ENCODE measurements at places on chromosomes 3 and 15.

DNA sequence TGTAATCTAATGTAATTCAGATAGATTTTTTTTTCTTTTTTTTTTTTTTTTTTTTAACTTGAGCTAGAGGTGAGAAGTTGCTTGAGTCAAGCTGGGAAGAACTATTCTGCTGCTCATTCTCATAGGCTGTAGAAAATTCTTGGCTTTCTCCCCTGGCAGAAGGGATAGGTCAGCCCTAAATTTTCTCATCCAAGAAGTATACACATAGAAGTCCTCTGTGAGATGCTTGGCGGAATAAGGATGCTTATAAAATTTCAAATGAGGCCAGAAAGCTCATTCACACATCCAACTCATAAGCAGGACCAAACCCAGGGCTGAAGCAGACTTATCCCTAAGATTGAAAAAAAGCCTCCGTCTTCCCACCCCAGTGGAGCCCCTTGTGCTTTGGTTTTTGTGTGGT, 572.5 kb downstream of the SQOR start:
- no peak for DNase-seq

GRCh38 chr3:132344666-132345280, 27.6 kb downstream of the ACP3 start:
- no peak for DNase-seq

DNA sequence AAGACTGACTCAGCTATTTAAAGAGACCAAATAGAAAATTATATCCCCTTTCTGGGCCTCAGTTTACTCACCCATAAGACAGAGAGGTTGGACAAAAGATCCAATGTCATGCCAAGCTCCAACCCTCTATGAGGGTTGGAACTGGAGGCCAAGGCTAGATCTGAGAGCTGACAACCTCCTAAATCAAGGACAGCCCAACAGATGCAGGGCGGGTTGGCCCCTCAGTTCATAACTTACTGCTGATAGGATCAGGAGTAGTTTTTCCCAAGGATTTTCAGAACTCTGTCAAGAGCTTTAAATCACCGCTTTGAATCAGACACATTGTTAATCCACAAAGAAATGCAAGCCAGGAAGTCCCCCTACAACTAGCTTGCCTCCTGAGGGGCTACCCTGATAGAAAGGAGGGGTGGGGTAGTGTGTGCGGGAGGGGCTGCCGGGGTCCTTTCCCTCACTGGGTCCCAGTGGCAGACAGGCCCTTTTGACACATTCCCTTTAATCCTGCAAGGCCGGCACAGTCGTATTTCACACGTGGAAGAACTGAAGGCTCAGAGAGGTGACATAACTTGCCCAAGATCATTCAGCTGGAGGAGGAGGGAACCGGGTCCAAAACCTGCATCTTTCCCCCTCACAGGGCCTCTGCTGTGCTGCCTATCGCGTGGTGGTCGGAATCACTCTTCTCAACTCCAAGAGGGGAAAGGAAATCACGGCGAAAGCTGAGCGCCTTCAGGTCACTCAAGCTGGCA, 21.4 kb downstream of the BMF start:
- no peak for DNase-seq

DNA sequence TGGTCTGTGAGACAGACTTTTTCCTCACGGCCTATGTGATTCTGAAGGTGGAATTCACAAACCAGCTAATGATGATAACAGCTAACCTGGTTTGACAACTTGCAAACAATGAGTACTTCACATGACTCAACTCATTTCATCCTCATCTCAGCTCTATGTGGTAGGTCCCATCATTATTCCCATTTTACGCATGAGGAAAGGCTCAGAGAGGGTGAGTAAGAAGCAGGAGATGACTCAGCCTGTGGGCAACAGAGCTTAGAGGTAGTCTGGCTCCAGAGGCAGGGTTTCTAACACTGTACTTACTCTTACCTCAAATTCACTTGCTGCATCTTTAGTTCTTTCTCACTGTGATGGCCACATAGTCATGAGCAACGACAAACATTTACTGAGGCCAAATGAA, 25.8 kb upstream of the PSMD6 start:
- no peak for DNase-seq

DNA sequence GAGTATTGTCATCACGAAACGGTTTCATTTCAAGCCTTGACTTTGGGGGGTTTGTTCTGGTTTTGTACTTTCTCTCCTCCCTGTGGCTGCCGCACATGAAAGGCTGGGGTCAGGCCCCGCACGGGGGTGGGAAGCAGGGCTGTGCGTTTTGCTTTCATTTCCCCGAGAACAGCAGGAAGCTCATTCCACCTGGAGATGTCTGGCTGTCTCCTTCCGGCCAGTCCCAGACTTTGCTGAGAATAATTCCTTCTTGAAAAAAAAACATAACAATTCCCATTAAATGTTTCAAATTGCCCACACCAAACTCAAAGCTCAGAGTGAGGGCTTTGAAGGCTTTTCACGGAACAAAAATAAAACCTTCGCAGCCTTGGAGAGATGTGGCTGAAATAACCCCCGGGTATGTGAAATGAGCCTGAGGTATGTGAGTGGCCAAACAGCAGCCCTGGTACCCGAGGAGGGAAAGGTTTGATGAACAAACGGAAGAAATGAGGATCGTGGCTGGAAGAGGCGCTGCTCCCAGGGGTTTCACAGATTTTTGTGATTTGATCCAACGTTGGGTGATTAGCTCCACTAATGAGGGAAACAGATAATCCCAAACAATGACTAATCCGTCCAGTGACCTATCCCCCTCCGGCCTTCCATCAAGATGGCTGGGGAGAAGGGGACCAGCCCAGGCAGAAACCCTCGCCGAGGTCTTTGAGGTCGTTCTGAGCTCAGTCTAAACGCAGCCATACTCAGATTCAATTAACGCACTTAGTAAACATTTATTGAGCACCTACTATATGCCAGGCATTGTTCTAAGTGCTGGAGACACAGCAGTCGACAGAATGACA, 126.9 kb upstream of the MEF2A start:
- DNase-seq = peak; percentile 74

- no peak for DNase-seq
Observed at GRCh38 chr15:46456456-46456855, 821.6 kb downstream of the SQOR start.

DNA sequence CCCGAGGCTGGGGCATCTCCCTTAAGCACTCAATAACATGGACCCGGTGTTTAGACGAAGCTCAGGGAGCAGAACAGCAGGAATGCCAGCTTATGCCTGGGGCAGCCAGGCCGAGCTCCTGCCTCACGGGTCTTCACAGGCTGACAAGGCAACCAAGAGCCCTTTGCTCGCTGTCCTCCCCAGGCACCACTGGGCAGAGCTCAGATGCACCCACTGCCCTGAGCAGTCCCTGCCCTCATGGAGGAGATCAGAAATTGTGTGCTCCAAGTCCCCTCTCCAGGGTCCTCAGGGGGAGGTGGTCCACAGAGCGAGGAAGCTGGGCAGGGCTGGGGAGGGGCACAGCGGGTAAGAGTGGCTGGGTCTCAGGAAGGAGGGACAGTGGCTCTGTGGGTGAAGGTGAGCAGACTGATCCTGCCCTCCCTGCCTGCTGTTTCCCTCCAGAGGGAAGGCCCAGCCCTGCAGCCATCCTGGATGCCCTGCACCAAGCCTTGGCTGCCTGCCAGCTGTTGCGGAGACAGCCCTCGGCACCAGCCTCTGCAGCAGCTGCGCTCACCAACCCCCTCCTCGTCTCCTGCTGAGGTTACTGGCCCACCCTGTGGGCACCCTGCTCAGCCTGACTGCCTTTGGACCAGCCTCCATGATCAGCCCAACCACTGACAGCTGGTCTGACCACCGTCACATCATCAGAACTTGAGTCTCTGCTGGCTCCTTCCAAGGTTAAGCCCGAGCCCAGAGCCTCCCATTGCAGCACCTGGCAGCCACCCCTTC, 21.1 kb upstream of the GP9 start:
- DNase-seq = no peak

DNA sequence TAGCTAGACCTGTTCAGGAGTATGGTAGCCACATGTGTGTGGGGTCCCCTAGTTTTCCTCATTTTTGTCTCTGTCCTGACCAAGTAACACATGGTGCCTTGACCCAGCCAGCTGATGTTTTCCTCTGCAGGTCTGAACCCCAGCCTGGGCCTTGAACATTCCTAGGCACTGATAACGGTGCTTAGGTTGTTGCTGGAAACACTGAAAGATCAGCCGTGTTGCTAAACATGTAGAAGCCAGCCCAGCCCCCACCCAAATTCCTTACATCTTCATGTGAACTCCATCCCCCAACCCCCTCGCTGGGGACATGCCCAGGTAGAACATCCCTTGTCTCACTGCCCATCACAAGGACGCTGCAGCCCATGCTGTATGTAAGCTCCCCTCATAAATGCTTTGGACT, 18.7 kb downstream of the RTP3 start:
- DNase-seq = no peak

GRCh38 chr3:121064121-121064520, 156.1 kb downstream of the STXBP5L start:
- DNase-seq = no peak

DNA sequence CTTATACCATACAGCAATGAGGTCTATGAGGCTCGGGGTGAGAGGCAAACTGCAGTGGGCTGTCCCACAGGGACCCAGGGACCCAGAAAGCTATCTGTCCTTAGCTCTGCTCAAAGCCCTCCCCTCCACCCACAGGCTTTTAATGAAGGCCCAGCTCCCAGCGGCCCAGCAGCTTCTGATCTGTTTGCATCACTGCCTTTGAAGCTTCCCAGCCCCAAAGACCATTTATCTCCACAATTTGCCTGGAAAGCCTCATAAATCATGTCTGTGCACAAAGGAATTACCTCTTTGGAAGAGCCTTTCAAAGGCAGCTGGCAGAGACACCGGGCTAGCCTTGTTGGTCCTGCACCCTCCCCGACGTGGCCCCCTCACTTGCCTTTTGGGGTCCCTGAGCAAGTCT, 123.9 kb downstream of the RAB11A start:
- DNase-seq = no peak

DNA sequence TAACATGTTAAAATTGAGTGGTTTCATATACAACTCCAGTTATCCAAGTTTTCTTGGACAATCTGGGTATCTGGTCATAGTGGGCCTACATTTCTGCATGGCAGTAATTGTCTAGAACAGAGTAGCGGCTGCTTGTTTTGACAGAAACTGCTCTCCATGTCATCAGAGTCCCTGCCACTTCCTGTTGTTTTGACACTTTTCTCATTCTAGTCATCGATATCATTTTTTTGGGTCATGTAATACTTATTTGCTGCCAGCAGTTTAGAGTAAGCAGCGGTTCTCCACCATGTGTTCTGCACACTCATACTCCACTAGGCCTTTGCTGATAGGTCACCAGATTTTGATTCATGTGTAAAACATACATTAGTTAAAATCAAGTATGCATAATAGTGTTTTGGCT, 81.5 kb downstream of the SLC25A26 start:
- DNase-seq = no peak

GRCh38 chr3:120013481-120013880, 80.8 kb downstream of the GSK3B start:
- no peak for DNase-seq

- no peak for DNase-seq
Observed at GRCh38 chr3:126721246-126721645, 17.2 kb downstream of the CHCHD6 start.

- no peak for DNase-seq
Observed at GRCh38 chr15:55993804-55994560, 570 bp upstream of the NEDD4 start.

DNA sequence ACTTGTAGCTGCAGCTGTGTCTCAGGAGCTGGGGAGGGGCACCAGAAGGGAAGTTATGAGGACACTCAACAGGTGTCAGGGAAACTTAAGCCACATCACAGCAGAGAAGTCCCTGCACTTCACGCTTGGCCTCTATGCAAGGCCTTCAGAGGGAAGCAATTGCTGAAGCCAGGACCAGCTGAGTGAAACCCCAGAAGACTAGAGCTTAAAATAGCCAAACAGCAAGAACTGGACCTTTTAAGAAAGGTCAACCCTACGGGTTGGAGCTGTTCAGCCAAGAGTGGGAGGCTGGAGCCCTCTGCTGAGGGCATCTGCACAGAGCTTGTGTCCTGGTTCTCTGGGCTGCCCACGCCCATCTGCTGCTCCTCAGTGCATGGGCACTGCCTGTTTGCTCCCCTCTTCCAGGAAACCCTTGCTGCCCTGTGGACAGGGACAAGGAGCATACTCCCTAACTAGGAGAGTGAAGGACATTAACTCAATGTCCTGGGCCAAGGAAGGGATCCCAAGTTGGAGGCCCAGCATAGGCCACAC, 3.9 kb upstream of the GRAMD2A start:
- no peak for DNase-seq

DNA sequence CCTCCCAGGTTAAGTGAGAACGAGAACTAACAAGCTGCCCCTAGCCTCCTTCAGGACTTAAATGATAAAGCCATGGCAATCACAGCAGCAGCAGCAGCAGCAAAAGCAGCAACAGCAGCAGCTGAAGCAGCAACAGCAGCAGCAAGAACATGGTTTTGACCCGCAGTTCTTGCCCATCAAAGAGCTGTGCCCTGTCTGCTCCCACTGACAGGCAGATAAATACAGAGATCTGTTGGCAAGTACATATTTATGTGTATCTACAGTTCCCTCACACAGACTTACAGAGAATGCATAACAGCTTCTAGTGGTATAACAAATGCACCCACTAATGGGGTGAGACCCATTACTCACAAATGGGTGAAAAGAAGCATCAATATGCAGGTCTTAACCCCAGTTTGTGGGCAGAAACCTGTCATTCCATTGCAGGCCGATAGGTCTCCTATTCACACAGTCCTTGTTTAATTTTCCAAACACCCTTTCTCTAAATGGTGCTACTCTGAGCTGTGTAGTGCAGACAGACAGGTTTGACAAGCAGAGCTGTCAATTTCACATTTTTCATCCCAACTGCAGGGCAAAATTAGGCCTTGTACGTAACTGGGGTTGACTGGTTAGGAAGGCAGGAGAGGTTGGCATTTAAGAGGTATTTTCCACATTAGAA, 316.3 kb downstream of the TIGIT start:
- DNase-seq = no peak

GRCh38 chr3:87733671-87734367, 325.0 kb downstream of the CGGBP1 start:
- no peak for DNase-seq

DNA sequence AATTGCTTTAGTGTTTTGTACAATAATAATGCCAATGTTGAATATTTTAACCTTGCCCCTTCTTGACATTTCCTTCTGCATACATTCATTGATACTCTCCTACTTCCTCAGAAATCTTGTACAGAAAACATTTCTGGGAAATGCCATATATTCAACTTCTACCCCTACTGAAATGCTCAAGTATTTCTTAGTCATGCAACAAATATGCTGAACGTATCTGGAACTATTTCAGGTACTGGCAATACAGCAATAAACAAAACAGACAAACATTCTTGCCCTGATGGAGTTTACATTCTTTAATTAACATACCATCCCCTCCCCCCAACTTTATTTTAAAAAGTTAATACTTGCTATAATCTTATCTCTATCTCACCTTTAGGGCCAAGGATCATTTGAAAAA, 147.2 kb downstream of the STAG1 start:
- no peak for DNase-seq

DNA sequence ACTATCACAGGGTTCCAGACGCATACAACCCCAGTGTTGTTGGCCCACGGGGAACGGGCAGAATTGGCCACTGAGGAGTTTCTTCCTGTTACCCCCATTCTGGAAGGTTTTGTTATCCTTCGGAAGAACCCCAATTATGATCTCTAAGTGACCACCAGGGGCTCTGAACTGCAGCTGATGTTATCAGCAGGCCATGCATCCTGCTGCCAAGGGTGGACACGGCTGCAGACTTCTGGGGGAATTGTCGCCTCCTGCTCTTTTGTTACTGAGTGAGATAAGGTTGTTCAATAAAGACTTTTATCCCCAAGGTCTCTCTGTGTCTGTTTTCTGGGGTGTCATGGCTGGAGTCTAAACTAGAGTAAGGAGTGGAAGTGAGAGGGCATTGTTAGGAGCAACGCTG, 5.7 kb upstream of the EIF4G1 start:
- no peak for DNase-seq
